Kidney (tissue), 22 donors: ENCODE measurements at places on chromosomes 2 and 18. TPM values are rescaled to one million over a fixed set of nuclear protein-coding genes. Genes with fewer than 3 reads are reported as not detected.

DNA sequence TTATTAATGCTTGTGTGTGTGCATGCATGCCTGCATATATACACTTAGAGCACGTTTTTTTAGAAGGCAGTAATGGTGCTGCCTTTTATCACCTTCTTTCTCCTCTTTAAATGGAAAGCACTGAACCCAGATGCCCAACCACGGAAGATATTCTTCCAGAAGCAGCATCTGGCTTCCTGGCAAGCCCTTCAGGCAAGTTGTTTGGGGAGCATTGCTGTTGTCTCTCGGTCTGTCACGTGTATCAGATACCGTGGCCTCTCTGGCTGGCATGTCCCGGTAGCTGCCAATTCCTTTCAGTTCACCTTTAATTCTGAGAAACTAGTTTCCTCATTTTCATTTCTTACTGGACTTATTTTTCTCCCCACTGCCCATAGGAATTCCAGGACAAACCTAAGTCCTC is 587.8 kb downstream of the ARHGAP15 start:
- DNase-seq, result no peak

The CHRNA1 gene
- not detected for total RNA-seq

GRCh38 chr18:5461041-5461440 is 82.8 kb downstream of the EPB41L3 start:
- peak; percentile 81 for DNase-seq

DNA sequence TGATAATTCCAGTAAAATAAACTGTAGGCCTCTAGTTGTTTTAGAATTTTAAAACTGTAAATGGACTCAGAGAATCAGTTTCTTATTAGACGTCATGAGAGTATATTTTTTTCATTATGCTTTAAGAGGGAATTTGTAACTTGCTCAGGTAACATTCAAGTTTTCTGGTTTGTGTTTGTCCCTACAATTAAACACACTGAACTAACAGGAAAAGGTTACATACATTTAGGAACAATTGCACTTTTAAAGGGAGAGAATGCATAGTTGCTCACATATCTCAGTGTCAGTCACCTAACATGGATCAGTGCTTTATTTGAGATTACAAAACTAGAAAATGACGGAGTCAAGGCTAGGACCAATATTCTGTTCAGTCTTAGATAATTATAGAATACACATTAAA is 3.1 kb downstream of the COL3A1 start:
- DNase-seq, result no peak

GRCh38 chr2:76120176-76120575 is 409.5 kb upstream of the GCFC2 start:
- no peak for DNase-seq

DNA sequence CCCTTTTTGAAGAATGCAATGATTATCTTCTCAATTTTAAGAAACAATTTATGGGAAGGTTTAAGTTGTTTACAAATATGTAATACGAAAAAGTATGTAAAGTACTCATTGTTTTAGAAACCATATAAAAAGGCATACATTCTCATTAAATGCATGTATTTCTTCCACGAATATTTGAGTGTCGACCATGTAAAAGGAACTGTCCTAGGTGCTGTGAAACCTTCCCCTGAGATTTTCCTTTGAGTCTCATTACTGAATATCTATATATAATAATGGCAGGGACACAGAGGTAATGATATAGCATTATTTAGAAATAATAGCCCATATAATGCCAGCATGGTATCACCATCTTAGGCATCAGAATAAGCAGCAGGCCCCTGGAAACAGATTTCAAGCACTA is 239.3 kb downstream of the ERBB4 start:
- DNase-seq, result no peak

DNA sequence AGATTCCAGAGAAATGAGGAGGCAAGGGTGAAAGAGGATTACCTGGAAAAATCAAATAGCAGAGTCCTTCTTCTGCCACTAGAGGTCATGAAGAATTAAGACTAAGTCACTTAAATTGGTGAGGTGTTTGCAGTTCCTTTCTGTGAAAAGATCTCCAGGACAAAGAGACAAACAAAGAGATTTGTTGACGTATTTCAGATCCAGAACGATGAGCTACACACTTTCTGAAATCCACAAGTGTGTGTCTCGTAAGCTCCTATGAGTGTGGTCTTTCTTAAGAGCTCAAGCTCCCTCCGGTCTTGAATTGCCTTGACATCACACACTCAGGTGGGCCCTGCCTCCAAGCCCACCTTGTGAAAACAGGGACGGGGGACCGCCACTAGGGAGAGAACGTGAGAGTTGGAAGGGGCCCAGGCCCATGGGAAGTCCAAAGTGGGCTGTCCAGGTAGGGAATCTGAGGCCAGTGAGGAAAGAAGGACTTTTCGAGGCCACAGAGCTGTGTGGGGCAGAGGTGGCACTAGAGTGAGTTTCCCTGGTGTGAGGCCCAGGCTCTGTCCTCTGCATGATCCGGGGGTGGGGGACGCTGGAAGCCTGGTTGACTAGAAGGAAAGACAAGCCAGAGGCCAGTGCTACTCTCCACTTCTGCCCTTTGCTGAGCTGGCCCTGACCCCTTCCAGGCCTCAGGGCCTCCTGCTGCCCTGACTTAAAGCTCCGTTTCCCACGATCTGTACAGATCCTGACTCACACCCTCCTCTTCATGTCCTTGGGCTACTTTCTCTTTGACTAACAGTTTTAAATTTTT is 168.1 kb upstream of the NCK2 start:
- peak; percentile 67 for DNase-seq

DNA sequence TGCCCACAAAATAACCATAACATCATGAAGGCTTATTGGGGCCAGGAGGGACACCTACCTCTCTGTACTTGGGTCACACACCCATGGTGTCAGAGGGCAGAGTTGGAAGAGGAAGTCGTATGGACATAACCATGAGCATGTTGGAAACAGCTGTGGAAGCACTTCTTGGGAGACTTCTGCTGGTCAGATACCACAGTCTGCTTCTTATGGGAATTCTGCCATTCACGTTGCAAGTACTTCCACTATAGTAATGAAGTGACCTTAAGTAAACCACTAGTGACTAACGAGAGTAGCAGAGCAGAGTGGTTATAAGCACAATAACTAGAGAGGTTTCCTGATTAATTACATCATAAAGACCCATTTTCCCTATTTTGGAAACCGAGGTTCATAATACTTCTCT is 61.1 kb upstream of the TFPI start:
- DNase-seq, result no peak

The CCDC148 gene
- 21.0 TPM for total RNA-seq

GRCh38 chr18:478681-479080 is 21.8 kb downstream of the COLEC12 start:
- no peak for DNase-seq

GRCh38 chr2:132549935-132550670 is 119.9 kb downstream of the LYPD1 start:
- peak; percentile 19 for DNase-seq

The IL36G gene
- total RNA-seq, result not detected

GRCh38 chr2:239469106-239469960 is 68.5 kb upstream of the HDAC4 start:
- no peak for DNase-seq

The DPP4 gene
- 74.8 TPM for total RNA-seq

DNA sequence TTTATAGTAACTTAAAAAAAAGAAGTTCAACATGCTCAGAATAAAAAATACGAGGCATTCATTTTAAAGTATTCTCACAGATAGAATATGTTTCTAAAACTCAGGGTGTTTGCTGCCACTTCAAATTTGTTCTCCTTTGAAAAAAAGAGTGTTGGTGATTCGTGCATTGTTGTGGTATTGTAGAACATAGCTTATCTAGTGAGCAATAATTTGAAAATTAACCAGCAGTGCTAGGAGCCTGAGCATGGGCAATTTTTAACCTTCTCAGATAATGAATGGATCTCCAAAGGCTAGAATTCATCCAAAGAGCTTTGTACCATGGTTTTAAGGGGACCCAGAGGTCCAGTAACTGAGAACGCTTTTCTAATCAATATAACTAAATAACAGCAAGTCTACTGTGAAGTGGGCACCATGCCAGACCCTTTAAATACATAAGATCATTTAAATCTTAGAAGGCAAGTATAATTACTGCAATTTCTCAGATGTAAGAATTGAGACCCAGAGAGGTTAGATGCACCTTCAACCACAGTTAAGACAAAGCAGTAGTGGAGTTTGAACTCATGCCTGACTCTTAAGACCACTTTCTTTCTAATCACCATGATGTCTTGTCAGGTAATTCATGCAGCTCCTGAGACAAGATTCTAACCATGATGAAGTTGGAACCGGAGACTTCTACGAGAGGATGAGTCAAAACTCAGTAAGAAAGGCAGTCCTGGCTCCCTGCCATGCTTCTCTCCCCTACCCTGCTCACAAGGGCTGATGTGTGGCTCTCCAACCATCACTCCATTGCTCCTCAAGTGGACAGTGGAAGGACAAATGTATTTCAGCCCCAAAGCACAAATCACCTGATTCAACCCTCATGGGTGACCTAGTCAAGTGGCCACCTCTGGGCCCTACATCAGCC is 3.4 kb downstream of the CYRIA start:
- DNase-seq, result no peak

DNA sequence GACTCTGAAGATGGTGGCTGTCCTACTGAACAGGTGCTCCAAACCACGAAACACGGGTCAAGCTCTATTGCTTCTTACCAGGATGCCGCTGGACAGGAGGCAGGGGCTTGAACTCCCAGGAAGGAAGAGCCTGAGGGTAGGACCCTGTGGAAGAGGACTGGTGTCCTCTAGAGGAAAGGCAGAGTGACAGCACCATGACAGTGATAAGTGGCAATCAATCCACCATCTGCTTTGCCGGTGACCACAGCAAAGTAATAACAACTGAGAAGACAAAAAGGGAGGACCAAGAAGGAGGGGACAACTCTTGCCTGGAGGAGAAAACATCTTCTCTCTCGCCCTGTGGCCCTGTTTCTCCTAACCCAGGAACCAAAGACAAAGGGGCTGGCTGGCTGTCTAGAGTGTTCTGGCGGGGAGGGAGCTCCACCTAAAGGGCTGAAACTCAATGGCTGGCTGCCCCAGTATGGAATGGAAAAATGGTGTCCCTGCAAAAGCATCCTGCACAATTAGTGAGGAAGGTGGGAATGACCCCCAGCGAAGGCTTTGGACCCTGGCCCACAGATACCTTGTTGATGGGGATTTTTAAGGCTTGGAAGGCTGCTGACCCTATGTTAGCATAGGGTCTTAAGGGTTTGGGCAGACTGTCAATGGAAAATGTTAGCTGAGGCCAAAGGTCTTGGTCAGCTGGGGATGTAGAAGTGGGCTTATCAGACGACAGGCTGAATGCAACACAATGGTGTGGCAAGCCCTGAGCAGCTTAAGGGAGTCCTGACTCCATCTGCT is 35.4 kb downstream of the PROC start:
- DNase-seq, result no peak

The REG3G gene
- total RNA-seq, result 8.8 TPM

The SERPINB4 gene
- not detected for total RNA-seq

The RTP5 gene
- total RNA-seq, result 0.13 TPM

The C2orf74 gene
- 23.6 TPM for total RNA-seq

DNA sequence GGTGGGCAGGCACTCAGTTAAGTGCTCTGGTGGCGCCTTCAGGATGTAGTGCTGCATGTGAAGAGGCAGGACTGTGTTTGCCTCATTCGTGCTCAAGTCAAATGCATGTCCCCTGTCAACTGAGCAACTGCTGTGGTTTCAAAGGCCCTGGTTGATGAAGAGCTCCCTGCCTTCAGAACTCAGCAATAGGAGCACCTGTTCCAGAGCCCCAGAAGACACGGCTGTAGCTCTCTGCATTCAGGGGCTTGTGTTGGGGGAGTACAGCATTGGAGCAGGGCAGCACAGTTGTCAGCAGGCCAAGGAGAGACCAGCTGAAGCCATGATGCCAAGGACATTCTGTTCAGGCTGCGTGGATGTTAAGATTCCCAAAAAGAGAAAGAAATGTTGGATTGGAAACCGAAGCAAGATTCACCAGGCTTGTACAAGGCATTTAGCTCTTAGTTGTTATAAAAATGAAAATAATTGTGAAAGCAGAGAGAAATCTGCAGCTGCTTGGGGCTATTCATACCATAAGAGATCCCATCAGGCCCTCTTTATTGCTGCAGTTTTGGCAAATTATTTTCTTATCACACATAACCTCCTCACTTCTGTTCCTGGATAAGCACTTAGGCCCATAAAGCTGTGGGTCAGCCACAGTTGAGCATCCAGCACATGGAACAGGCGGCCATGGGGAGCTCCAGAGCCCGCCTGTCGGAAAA is 252.4 kb upstream of the ZNF521 start:
- DNase-seq, result no peak

- peak; percentile 88 for DNase-seq
Observed at GRCh38 chr2:69013142-69013839, at the start of gene ANTXR1. Gene ANTXR1 (plus strand): TSS chr2:69013179. CDS start chr2:69013500, 321 bp downstream.

GRCh38 chr18:45054636-45055035 is 373.9 kb downstream of the SETBP1 start:
- no peak for DNase-seq

DNA sequence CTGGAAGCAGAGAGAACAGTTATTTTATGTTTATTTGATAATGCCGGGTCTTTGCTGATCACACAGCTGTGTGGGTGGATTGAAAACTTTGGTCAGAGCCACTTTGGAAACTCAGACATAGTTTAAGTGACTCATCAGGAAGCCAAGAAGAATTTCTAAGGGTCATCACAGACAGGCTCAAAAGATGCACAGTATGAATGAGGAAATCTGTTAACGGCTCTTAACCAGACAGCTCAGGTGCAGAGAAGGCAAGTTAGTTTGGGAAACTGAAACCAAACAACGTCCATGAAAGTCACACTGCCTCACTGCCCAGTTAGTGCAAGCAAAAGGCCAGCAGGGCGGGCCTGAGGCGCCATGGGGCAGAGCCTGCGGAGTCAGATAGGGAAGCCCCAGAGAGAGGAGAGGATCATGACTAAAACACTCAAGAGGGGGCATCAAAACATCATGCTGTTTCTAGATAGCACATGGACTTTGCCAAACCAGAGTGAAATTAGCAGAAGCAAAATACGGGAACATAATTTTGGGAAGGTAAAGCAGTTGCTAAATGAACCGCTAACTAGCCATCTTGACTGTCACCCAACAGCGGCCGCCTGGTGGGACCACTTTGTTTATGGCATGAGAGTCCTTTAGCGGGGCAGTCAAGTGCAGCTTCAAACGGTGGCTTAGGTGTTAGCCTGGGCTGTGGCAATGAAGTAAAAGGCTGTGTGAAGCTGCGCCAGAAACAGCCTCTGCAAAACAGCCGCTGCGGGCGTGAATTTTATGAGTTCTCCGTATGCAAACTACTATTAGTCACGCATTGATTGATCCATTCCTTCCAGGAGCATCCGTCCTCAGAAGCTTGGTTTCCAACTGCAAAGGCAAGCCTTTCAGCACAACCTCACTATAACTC is 101.2 kb downstream of the KCTD18 start:
- no peak for DNase-seq

The INHBB gene
- 3.7 TPM for total RNA-seq
